ENCODE measurements at places on chromosomes 2 and 18.

DNA sequence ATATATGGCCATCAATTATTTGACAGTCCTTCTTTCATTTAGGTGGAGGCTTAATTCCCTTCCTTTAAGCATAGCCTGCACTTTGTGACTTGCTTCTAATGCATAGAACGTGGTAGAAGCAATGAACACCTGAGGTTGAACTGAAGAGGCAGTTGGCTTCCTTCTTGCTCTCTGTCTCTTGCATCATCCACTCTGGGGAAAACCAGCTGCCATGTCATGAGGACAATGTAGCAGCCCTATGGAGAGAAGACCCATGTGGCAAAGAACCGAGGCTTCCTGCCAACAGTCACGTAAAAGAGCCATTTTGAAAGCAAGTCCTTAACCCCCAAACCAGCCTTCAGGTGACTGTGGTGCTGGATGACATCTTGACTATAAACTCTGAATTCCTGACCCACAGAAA, 46.8 kb downstream of the ATOH8 start:
- DNase-seq: no peak

- no peak for DNase-seq
Observed at GRCh38 chr2:218582076-218582475, 13.4 kb downstream of the CNOT9 start.

- no peak for DNase-seq
Observed at GRCh38 chr2:199457147-199458008, at the start of gene SATB2. Gene SATB2, minus strand, starts transcription at chr2:199457939. Its CDS starts 1,902 bp downstream, at chr2:199456037.

GRCh38 chr2:234304950-234305349, 191.9 kb downstream of the ARL4C start:
- no peak for DNase-seq

Data from pons (tissue), 1 donor.